ENCODE measurements at places on chromosomes 3 and 15.

DNA sequence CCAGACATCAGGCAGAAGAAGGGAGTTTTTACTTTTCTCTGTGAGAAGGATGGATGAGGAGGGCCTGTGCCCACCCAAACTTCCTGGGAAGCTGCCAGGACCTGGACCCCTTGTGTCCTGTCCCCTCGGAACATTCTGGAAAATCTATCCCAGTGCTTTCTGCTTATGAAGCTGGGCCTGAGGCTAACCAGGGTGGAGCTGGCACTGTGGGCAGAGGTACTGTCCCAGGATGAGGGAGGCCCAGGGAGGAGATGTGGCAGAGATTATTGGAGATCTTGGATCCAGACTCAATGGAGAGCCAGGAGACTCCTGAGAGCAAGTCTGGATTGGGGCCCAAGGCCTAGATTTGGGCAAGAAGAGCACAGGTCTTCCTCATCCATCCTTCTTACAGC lies 44.4 kb downstream of the SPSB4 start:
- DNase-seq, result no peak
- no peaks in the 10 kb centered on the region for H3K27me3 ChIP-seq
- no peaks in the 10 kb centered on the region for H3K36me3 ChIP-seq
- no peak overlapping the region for H3K4me3 ChIP-seq

DNA sequence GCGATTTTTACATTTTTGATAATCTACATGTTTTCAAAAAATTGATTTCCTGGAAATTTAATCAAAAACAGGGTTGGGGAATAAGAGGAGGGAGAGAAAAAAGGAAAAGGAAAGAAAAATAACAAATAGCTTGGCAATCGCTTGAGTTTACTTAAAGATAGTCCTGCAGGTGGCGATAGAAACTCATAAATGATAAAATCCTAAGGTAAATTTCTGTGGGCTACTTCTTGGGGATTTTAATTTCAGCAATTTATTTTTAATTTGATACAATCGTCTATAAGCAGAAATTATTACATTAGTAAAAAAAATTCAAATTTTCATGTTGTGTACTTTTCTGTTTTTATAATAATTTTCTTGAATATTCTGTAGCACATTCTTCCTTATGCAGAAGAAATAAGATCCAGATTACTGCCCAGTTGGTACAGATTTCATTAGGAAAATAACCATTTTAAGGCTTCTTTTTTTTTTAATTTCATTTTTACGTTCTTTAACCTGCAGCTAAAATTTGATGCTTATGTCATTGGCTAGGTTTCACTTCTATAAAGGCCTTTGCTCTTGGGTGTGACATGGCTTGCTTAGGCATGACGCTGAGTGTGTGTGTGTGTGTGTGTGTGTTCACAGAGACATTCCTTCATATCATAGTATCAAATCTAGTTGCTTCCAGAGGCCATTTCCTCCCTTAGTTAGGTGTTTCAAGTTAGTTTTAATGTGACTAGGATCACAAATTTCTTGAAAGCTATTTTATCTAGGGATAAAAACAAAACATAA lies 181.8 kb downstream of the MCTP2 start:
- no peaks in the 10 kb centered on the region for H3K4me1 ChIP-seq
- H3K27ac ChIP-seq, result no peak overlapping the region
- DNase-seq, result peak; percentile 10
- no peaks in the 10 kb centered on the region for H3K36me3 ChIP-seq

DNA sequence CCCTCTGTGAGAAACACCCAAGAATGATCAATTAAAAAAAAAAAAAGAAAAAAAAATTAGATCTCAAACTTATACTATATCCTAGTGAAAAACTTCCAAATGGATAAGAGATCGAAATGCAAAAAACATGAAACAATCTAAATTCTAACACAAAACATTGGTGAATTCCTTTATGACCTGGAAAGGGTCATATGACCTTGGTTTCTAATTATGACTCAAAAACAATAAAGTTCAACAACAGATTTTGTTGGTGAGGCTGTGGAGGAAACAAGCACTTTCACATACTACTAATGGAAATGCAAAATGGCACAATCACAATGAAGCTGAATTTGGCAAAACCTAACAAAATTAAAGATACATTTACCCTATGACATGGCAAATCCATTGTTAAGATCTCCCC lies 45.3 kb downstream of the HSPBAP1 start:
- DNase-seq, result no peak
- no peak overlapping the region for H3K27ac ChIP-seq
- H3K4me3 ChIP-seq, result no peak overlapping the region
- no peaks in the 10 kb centered on the region for H3K4me1 ChIP-seq
- H3K36me3 ChIP-seq, result no peaks in the 10 kb centered on the region

DNA sequence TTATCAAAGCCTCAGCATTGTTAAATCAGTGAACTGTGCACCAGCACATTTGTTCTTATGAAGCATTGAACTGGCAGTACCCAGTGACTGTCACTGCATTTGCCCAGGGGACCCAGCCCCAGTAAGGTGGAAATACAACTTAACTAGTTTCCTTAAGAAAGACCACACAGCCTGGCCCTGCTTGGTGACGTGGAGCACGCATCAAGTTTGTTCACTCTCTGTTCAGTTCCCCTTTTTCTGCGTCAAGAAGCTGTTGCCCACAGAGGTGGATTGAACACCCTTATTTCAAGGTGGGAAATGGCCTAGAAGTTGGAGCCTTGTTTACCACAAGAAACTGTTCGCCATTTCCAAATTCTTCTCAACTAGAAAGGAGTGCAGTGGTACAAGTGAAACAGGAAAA lies 69.9 kb upstream of the AGBL1 start:
- H3K36me3 ChIP-seq, result no peaks in the 10 kb centered on the region
- 0 out of 2 replicates have a peak, but pooled peaks cover 2% of the 10 kb centered on the region for H3K27me3 ChIP-seq
- no peak for DNase-seq

DNA sequence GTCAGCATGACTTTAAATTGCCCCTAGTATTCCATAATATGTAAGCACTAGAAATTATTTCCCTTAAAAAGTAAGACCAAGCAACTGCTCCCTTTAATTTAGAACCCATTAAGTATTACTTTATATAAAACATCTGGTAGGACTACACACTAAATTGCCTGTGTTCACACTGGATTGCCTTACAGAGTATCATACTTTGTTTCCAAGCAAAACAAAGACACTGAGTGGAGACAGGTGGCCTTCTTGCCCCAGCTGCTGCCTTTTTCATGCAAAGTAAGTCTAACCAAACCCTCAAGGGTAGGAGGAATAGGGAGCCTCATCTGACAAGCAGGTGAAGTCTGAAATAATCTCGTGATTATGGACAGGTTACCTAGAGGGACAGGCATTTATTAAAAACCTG lies 87.3 kb downstream of the PEX5L start:
- H3K27ac ChIP-seq, result no peak overlapping the region
- H3K4me1 ChIP-seq, result no peaks in the 10 kb centered on the region

GRCh38 chr15:57100136-57100539 lies 181.7 kb downstream of the TCF12 start:
- no peak for DNase-seq
- no peaks in the 10 kb centered on the region for H3K36me3 ChIP-seq
- no peaks in the 10 kb centered on the region for H3K4me1 ChIP-seq
- H3K27me3 ChIP-seq, result no peaks in the 10 kb centered on the region
- H3K27ac ChIP-seq, result no peak overlapping the region

DNA sequence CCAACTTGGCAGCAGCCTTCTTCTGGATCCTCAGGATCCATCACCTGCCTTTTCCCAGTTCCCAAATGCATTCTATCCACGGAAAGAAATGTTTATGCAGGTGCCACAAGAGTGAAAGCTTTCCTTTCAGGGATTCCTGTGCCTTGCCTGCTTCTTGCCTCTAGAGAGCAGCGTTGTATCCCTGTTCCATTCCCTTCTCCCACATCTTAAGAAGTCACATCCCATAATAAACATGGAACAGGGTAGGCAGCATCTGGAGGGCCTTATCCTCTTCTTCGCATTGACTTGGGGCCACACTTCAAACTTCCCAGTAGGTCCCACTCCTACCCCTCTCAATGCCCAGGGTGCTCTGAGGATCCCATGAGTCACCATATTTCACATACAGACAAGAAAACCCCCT lies 72.7 kb upstream of the DCLK3 start:
- H3K27ac ChIP-seq, result no peak overlapping the region
- H3K4me1 ChIP-seq, result no peaks in the 10 kb centered on the region
- no peaks in the 10 kb centered on the region for H3K27me3 ChIP-seq
- no peak for DNase-seq
- no peak overlapping the region for H3K4me3 ChIP-seq
- H3K36me3 ChIP-seq, result no peaks in the 10 kb centered on the region

DNA sequence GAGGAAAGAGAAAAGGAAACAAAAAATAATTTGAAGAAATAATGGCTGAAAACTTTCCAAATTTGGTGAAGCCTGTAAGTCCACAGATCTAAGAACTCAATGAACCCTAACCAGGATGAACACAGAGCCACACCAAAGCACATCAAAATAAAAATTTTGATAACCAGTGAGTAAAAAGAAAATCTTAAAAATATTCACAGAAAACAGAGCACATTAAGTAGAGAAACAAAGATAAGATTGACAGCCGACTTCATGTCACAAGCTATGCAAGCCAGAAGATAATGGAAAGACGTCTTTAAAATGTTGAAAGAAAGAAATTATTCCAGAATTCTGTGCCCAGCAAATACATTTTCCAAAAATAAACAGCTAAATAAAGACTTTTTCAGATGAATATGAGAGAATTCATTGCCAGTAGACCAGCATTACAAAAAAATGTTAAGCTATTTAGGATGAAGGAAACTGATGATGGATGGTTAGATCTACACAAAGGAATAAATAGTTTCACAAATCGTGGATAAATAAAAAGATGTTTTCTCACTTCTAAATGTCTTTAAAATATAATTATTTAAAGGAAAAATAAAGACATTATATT lies 140.2 kb upstream of the SKOR1 start:
- no peak overlapping the region for H3K27ac ChIP-seq
- no peak overlapping the region for H3K4me3 ChIP-seq
- H3K27me3 ChIP-seq, result no peaks in the 10 kb centered on the region
- no peaks in the 10 kb centered on the region for H3K4me1 ChIP-seq
- H3K36me3 ChIP-seq, result no peaks in the 10 kb centered on the region

GRCh38 chr3:154161806-154162205 lies 40.6 kb downstream of the ARHGEF26 start:
- no peaks in the 10 kb centered on the region for H3K27me3 ChIP-seq
- H3K4me3 ChIP-seq, result no peak overlapping the region
- no peak for DNase-seq
- H3K36me3 ChIP-seq, result no peaks in the 10 kb centered on the region

- H3K27me3 ChIP-seq, result no peaks in the 10 kb centered on the region
- H3K27ac ChIP-seq, result no peak overlapping the region
- no peaks in the 10 kb centered on the region for H3K4me1 ChIP-seq
- no peak overlapping the region for H3K4me3 ChIP-seq
- DNase-seq, result no peak
- no peaks in the 10 kb centered on the region for H3K36me3 ChIP-seq
Observed at GRCh38 chr15:37594417-37594816, 340.0 kb upstream of the TMCO5A start.

DNA sequence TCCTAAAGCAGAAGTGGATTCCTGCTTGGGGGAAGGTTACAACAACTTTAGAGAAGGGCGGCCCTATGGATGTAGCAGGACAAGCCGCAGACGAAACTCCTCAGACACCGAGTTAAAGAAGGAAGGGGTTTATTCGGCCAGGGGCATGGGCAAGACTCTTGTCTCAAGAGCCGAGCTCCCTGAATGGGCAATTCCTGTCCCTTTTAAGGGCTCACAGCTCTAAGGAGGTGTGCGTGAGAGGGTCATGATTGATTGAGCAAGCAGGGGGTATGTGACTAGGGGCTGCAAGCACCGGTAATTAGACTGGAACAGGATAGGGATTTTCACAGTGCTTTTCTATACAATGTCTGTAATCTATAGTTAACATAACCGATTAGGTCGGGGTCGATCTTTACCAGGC lies 879 bp upstream of the PDHB start:
- H3K27me3 ChIP-seq, result no peaks in the 10 kb centered on the region
- H3K4me3 ChIP-seq, result no peak overlapping the region
- no peak for DNase-seq
- H3K36me3 ChIP-seq, result peaks cover 9% of the 10 kb centered on the region

DNA sequence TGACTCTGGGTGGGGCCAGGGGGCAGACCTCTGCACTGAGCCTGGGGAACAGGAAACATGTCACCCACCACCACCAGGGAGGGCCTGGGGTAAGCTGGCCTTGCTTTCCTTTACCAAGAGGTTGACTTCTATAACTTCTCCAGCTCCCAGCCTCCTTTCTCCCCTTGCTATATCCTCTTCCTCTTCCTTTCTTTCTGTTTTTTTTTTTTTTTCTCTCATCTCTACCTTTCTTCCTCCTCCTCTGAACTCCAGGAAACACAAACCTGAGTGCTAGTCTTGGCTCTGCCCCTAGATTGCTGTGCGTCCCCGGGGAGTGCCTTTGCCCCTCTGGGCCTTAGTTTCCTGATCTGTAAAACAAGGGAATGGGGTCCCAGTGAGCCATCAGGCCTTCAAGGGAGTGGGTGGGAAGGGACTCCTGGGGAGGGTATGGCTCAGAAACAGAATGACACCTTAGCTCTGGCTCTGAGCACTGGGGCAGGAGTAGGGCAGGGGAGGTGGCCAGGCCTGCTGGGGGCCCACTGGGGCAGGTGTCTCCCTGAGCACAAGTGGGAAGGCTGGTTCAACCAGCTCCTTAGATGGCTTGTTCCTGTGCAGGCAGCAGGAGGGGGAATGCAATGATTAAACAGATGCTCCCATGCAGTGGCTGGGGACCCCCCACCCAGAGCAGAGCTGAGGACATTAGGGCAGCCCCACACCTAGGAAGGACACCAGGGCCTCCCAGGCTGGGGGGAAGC lies 4.3 kb downstream of the SNX33 start:
- H3K4me3 ChIP-seq, result peak overlapping the region; percentile 14
- no peak for DNase-seq
- peaks cover 31% of the 10 kb centered on the region for H3K4me1 ChIP-seq

- H3K27me3 ChIP-seq, result 0 out of 2 replicates have a peak, but pooled peaks cover 2% of the 10 kb centered on the region
- no peak overlapping the region for H3K4me3 ChIP-seq
- no peak for DNase-seq
- H3K27ac ChIP-seq, result no peak overlapping the region
- no peaks in the 10 kb centered on the region for H3K36me3 ChIP-seq
- no peaks in the 10 kb centered on the region for H3K4me1 ChIP-seq
Observed at GRCh38 chr3:184788751-184789150, 23.2 kb upstream of the VPS8 start.

DNA sequence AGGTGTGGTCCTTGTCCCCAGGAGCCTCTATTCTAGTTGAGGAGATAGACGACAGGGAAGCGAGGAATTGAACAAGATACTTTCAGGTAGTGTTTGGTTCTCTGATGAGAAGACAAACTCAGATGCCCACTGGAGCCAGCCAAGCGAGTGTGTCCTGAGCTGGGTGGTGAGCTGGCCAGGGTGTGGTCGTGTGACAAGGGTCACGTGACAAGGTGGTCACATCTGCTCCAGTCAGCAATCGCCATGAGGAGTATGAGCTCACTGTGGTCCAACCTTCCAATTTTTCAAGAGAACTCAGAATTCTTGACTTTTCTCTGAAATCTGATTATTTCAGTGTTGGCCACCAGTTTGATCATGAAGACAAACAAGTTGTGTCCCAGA lies 39.5 kb downstream of the SLC6A6 start:
- H3K36me3 ChIP-seq, result no peaks in the 10 kb centered on the region
- no peaks in the 10 kb centered on the region for H3K27me3 ChIP-seq
- DNase-seq, result no peak
- H3K4me1 ChIP-seq, result peaks cover 43% of the 10 kb centered on the region
- H3K4me3 ChIP-seq, result no peak overlapping the region
- peak overlapping the region; percentile 49 for H3K27ac ChIP-seq

- no peaks in the 10 kb centered on the region for H3K36me3 ChIP-seq
- H3K27ac ChIP-seq, result no peak overlapping the region
- no peak for DNase-seq
- peaks cover 8% of the 10 kb centered on the region for H3K27me3 ChIP-seq
Observed at GRCh38 chr3:135440746-135441145, 524.8 kb upstream of the PPP2R3A start.

- no peak for DNase-seq
- peaks cover 10% of the 10 kb centered on the region for H3K27me3 ChIP-seq
- H3K4me3 ChIP-seq, result no peak overlapping the region
Observed at GRCh38 chr15:43314171-43314570, 16.2 kb downstream of the LCMT2 start.

Data from Panc1 (cell line).